Astrocyte (in vitro differentiated cells and primary cell): ENCODE measurements at places on chromosomes 1 and 21. TPM values are rescaled to one million over a fixed set of nuclear protein-coding genes. Genes with fewer than 3 reads are reported as not detected.

GBP6 gene
- 0.07 TPM in 1 of 2 replicates, not detected in the other for total RNA-seq

CD48 gene
- not detected in 2 replicates for total RNA-seq

PTGS2 gene
- 2.5 and 4.7 TPM in 2 replicates for total RNA-seq

SEMA4A gene
- total RNA-seq = 0.66 and 1.1 TPM in 2 replicates

CD5L gene
- total RNA-seq = not detected in 2 replicates

MYBPH gene
- not detected in 2 replicates for total RNA-seq

DNA sequence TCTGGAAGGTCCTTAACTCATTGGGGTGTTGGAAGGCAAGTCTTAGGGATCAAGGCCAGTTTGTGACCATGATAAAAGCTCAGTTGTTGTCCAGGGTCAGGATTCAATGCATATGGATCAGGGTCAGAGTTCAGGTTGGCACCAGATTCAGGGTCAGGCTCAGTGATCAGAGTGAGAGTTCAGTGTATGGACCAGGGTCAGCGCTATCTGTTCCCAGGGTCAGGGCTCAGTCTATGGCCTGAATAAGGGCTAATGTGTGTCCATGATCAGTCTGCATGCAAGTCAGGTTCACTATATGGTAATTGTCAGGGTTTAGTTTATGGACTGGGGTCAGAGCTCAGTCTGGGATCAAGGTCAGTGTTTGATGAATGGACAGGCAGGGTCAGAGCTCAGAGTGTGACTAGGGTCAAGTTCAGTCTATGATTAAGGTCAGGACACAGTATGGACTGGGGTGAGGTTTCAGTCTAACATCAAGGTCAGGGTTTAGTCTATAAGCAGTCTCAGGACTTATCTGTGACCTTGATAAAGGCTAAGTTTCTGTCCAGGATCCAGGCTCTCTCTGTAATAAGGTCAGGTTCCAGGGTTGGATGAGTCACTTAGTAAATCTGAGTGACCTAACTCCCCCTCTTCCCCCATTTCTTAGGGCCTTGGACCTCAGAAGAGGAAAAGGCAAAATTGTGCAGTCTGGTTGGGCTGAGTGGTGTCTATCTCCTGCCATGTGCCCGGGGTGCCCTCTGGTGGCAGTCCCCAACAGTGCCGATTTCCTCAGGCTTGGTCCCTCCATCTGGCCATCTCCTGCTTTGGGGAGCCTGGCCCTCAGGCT, 23.8 kb downstream of the KNCN start:
- DNase-seq = no peak

DNA sequence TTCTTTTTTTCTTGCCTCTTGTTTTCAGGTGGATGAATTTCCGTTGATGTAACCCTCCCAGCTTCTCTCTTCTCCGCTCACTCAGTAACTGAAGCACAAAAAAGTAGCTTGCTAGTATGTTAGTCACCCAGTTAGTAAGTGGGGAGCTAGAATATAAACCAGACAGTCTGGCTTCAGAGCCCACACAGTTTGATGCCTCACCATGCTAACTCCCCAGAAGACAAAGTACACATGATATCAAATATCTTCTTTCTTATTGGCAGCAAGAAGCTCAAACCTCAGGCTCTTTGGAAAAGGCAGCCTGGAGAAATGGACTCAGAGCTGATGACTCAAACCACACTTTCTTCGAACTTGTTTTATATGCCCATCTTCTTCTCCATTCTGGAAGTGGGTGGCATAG, 187.5 kb upstream of the PLXNA2 start:
- DNase-seq = peak; percentile 71

- no peak for DNase-seq
Measured at GRCh38 chr1:245160741-245161400, 6.1 kb downstream of the KIF26B start.

DNA sequence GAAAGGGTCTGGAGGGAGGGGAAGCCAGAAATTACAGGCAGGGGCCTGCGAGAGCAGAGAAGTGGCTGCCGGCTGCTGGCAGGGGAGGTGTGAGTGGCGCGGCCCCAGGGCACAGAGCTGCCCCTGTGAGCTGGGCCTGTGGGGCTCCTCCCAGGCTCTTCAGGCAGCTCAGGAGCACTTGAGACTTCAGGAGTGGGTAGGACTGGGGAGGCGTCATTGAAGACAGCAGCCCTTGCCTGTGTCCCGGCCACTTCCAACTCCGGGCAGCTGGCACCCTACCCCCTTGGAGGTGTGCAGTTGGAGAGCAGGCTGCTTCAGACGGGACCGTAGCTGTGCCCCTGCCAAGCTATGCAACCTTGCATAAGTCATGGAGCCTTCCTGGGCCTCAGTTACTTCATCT, 87.5 kb upstream of the ACTL8 start:
- no peak for DNase-seq

- no peak for DNase-seq
Measured at GRCh38 chr1:230385158-230385450, 41.0 kb downstream of the PGBD5 start.

DNA sequence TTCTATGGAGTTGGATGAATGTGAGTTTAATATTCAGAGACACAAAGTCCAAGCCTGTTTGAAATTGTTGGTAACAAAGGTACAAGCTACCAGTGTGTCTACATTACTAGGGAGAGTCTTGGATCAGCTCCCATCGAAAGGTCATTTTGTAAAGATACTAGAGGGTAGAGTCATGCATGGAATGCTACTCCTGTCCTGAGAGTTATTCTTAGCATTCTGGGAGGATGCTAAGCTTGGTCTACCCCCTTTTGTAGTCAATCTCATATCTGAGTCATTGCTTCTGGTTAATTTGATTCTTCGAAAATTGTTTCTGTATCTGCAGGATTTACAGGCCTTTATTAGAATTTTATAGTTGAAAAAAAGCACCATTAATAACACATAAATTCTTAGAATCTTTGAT, 240.2 kb downstream of the ST6GALNAC3 start:
- no peak for DNase-seq

GRCh38 chr1:158095737-158096335, 84.9 kb upstream of the CD1D start:
- no peak for DNase-seq

DNA sequence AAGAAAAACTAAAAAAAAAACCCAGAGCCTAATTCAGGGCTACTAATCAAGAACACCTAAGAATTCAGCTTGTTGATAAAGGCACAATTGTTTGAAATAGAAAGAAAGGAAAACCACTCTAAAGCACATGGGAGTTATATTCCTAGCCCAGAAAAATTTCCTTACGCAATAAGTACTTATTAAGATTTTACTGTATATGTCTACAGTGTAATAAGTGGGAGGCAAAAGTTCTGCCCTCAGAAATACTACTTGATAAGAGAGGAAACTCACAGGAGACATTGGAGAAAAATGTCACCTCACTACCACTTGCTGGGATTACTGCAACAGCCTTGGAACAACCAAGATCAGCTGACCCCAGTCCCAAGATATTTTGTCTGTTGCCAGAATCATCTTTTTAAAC, 66.1 kb downstream of the IARS2 start:
- no peak for DNase-seq

DNA sequence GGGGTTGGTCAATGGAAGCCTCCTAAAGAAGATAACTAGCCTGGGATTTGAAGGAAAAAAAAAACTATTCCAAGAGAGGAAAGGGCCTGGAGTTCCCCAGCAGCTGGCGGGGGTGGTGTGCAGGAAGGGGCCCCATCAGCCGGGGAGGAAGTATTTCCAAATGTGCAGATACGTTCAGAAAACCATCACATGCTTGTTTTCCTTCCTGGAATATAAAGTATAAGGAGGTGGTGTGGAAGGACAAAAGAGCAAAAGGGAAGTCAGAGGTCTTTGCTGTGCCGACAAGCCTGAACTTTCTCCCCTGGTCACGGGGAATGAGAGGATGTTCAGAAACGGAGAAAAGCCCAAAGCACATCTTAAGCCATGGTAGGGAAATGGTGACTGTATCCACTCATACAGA, 72.0 kb upstream of the BACE2 start:
- DNase-seq = no peak
